HCT116 (cell line): ENCODE measurements at places on chromosomes 5 and 9.

DNA sequence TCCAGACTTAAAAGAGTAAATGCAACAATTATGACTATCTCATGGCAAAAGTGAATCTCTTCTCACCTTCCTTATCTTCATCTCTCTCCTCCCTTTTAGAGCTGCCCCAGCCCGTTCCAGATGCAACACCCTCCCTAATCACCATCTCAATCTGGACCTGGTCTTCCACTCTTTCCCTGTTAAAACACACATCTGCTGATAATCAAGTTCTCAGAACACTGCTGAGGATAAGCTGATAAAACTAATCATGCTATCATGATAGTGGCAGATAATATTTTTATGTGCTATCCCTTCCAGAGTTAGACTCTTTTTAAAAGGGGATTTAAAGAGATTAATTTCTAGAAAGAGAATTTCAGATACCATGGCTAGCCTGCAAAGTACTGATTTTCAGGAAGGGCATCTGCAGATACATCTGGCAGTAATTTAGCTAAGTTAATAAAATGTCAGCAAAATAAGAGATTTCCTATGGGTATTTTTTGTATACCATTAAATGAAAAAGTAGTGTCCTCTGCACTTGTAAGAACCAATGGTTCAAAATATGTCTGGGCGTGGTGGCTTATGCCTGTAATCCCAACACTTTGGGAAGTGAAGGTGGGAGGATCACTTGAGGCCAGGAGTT lies 17.2 kb downstream of the SGTB start:
- DNase-seq = no peak

DNA sequence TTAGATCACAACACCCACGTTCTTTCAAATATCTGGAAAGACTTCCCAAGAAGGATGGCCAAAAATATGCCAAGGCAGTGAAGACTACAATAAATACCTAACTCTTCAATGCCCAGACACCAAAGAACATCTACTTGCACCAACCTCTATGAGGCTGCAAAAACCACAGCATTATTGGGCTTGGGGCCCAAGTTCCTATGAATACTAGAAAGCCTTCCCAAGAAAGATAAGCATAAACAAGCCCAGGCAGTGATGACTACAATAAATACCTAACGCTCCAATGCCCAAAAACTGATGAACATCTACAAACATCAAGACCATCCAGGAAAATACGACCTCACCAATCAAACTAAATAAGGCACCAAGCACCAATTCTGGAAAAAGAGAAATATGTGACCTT lies 41.3 kb downstream of the AP3B1 start:
- no peak for DNase-seq

GRCh38 chr5:174053905-174054304 lies 8.4 kb downstream of the NSG2 start:
- DNase-seq = no peak

DNA sequence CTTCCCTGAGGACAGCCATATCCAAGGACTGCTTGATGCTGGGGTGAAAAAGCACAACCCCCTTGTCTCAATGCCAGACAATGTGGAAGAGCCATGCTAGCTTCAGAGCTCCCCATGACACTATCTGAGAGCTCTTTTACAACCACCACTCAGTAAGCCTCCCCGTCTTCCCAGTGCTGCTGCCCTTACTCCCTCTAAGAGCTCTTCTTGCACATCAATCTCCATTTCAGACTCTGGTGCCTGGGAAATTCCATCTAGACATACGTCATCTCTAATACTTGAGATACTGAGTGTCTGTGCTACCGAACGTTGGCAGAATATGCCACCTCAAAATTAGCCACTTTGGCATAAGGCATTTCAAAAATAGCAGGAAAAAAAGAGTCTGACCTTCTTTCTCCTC lies 94.5 kb downstream of the EDIL3 start:
- no peak for DNase-seq

DNA sequence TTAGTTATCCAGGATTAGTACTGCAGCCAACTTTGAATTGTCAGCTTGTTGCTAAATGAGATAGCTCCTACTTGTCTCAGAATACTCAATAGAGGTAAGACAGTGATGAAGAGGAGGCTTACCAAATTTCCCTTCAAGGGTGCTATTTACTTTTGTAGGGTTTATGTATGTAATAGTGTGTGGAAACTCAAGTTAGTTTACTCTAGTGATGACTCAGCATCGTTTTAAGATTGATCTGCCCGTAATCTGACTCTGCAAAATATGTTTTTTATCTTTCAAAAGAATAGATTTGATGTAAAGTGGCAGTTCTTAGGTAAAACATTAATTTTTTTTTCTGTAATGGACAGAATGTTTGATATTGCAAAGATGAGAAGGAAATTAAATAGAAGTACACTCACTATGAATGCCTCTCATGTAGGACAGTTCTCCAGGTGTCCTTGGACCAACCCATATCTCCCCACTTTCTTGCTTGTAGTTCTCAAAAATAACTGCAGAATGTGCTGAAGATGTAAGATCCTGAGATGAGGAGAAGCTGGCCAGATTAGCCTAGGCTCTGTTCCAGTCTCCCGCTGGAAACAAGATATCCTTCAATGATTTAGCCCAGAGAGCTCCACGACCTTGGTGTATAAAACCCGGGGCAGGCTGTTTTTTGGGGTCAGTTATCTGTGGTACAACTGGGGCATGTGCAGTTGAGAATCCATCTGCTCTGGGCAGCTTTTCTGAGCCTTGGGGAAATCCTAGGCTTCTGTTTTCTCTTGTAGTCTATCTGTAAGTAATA lies 24.4 kb upstream of the MROH2B start:
- DNase-seq = no peak

DNA sequence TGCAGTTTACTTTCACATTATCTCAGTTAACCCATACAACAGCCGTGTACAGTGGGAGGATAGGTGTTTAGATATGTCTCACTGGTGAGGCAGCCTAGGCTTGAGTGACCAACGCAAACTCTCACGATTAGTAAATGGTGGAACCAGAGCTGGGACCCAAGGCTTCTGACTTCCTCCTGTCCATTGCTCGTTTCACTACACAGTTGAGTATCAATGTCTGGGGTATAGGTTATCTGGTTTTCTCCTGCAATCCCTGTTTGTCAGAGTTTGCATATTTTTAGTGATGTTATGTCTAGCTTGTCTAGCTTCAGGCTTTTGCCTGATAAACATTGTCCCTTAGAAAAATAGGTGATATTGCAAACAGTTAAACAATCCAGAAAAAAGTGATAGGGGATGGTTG lies 62.6 kb downstream of the NUP214 start:
- no peak for DNase-seq

DNA sequence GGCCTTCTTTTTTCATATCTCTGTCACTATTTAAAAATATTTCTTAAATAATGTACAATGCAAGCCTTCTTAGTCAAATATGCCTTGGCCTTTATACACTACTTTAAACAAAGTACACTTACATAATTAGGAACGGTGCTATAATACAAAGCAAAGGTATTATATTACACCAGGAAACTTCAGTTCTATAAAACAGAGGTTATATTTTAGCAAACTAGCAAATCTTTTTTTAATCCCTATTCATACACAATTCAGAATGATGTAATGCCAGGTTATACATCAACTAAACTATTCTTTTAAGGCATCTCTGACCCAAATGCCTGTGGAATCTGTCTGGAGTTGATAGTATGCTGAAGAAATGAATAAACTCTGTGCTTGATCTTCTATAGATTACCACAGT lies 10.7 kb upstream of the LURAP1L start:
- DNase-seq = no peak

- no peak for DNase-seq
Observed at GRCh38 chr9:1125741-1126140, 75.6 kb downstream of the DMRT2 start.

DNA sequence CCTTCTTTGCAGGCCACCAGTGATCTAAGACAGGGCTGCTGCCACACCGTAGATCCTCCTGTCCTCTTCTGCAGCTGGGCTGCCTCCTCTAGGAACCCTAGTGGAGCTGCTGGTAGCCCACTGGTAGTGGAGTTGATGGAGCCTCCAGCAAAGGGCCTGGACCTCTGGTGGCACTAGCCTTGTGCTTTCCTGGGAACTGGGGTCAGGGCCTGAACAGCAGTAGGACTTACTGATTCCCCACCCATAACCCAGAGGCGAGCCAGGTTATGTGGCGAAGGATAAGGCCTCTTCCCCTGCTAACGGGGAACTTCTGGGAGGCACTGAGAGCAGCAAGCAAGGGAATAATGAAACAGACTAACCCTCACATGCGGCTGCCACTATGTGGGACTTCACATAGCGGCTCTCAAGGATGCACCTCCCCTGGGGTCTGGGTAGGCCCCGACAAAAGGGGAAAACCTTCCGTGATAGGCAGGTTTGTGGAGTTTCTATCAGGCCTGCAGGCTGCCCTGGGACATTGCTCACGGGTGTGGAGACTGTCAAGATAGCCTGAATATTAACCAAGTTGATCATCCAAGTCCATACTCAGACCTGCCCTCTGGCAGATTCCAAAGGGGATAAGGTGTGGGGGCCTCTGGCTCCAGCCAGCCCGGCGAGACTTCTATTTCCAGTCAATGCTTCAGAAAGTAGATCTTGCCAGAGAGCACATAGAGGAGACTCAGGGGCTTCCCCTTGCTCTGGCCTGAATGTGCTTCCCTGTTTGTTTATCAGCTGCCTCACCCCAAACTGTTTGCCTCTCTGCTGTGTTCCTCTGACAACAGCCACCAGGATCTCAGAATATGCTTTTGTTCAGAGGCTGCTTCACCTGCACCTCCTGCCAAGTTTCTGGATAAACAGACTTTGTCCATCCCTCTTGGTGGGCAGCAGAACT lies 7.4 kb downstream of the SLC22A4 start:
- no peak for DNase-seq

- DNase-seq = no peak
Observed at GRCh38 chr5:42877431-42877830, 65.7 kb upstream of the SELENOP start.

GRCh38 chr5:180865981-180866695 lies 5.1 kb upstream of the ZFP62 start:
- DNase-seq = no peak

GRCh38 chr5:107533910-107534876 lies 136.5 kb downstream of the EFNA5 start:
- no peak for DNase-seq

DNA sequence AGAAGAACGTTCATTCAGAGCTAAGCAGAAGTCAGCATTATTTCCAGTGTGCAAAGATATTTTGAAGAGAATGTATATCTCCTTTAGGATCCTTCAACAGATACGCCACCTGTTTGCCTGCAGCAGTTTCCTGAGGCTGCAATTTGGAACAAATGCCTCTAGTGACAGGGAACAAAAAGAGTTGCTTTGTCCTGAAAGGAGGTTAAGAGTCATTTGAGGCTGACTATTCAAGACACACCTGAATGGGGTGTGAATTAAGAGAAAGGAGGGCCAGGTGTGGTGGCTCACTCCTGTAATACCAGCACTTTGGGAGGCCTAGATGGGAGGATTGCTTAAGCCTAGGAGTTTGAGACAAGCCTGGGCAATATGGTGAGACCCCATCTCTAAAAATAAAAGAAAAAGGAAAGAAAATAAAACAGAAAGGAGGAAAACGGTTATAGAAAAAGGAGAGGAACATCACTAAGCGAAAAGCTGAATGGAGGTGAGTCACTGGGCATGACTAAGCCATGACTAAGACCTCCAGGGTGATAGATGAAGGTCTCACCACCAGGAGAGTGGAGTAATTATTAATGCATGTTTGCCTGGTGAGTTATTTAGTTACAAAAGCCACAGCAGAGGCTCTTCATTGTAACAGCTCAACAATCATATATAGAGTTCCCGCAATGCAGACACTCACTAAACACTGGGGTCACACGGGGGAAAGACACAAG lies 255.2 kb upstream of the TNC start:
- peak; percentile 96 for DNase-seq

GRCh38 chr9:71308454-71308853 lies 187.0 kb upstream of the TRPM3 start:
- DNase-seq = no peak

DNA sequence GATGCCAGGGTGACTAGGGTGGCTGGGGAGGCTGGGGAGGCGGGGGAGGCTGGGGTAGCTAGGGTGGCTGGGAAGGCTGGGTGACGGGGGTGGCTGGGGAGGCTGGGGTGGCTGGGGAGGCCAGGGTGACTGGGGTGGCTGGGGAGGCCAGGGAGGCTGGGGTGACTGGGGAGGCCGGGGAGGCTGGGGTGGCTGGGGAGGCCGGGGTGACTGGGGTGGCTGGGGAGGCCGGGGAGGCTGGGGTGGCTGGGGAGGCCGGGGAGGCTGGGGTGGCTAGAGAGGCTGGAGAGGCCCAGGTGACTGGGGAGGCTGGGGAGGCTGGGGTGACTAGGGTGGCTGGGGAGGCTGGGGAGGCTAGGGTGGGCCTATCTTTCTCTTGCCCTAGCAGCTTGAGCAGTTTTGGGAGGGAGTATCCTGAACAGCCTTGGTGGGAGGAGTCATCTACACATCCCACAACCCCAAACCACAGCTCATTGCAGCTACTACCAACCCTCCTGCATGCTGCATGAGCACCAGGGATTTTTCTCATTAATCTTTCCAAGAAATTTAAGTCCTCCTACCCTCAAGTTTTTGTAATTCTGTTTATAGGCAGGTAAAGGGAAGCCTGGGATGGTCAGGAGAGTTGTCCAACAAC lies 203.2 kb upstream of the IRX1 start:
- DNase-seq = no peak

GRCh38 chr5:161442471-161442870 lies 104.1 kb downstream of the GABRB2 start:
- DNase-seq = no peak

GRCh38 chr9:13432904-13433303 lies 153.4 kb upstream of the MPDZ start:
- no peak for DNase-seq

GRCh38 chr9:3125602-3126405 lies 281.9 kb upstream of the PUM3 start:
- DNase-seq = no peak

DNA sequence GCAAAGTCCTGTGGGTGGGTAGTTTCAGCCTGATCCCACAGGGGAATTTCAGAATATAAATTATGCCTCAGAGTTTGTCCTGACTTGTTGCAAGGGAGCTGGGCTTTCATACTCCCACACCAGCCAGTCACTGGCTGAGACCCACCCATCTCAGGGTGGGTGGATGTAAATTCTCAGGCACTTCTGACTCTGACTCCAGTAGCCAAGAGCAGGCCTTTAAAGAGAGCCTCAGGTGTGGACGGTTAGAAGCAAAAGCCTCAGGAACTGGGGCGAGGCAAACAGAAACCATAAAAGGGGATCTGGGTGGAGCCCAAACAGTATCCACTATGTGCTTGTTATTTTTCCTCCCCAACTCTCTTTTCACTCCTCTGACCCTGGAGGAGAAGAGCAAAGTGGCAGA lies 28.6 kb upstream of the FBXW11 start:
- DNase-seq = no peak

DNA sequence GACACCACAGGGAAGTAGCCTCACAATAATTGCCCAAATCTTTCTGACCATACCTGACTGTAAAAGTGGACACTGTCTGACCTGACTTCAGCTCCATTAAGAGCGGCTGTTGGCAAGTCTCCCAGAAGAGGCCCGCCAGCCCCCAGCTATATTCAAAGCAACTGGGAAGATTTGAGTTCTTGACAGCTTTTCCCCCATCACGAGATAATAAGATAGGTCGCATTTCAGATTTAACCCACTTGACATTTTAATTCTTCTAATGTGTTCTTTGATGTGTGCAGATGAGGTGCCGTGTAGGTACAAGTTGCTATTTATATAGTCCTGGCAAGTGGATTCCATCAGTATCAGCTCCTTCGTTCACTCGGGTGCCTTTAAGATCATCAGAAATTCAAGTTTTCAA lies 345.7 kb downstream of the DRD1 start:
- DNase-seq = no peak
